ENCODE measurements at places on chromosomes 11 and 22. TPM values are rescaled to one million over a fixed set of nuclear protein-coding genes. Genes with fewer than 3 reads are reported as not detected.

The TYR gene
- not detected for total RNA-seq

The LDLRAD3 gene
- total RNA-seq = 67.6 TPM

The FGF3 gene
- not detected for total RNA-seq

The PDE3B gene
- total RNA-seq = 18.7 TPM

The MMP27 gene
- total RNA-seq = not detected

The MUC5B gene
- not detected for total RNA-seq

The CENPM gene
- total RNA-seq = 8.1 TPM

The MUC5AC gene
- total RNA-seq = not detected

The LIPT2 gene
- 5.1 TPM for total RNA-seq

All from diencephalon (tissue), 1 donor.